Esophagus squamous epithelium (tissue), 5 donors: ENCODE measurements at places on chromosomes 1 and 21.

DNA sequence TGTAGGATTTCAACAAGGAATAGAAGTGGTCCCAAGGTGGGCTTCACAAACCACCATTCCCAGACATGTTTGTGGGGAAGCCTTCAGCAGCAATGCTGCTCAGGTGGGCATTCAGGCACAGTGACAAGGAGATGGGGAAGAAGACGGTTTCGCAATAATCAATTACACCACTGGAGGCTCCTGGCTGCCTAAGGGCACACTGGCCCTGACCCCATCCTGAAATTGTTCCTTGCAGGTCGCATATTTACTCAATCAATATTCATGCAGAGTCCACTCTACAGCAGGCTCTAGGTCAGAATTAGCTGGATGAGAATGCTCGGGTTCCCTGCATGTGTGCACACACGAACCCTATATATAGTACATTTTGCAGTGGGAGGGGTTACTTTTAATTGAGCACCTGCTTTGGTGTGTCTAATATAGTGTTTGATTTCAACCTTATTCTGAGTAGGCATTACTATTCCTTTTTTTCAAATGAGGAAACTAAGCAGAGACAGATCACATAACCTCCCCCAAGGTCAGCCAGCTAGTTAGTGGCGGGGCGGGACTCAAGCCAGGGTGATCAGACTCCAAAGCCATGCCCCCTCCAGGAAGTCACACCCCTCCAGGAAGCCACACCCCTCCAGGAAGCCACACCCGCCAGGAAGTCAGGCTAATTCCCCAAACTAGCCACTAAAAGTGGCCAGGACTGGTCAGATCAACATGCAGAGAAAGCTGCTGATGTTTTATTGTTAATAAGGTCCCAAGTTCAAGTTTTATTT lies 106.5 kb downstream of the HLCS start:
- no peak for DNase-seq

- no peak for DNase-seq
Observed at GRCh38 chr1:43799656-43800635, 92.6 kb downstream of the ST3GAL3 start.

- no peak for DNase-seq
Observed at GRCh38 chr1:14598498-14599182, at the start of gene KAZN. TSS of gene KAZN (plus strand) at chr1:14598685.

DNA sequence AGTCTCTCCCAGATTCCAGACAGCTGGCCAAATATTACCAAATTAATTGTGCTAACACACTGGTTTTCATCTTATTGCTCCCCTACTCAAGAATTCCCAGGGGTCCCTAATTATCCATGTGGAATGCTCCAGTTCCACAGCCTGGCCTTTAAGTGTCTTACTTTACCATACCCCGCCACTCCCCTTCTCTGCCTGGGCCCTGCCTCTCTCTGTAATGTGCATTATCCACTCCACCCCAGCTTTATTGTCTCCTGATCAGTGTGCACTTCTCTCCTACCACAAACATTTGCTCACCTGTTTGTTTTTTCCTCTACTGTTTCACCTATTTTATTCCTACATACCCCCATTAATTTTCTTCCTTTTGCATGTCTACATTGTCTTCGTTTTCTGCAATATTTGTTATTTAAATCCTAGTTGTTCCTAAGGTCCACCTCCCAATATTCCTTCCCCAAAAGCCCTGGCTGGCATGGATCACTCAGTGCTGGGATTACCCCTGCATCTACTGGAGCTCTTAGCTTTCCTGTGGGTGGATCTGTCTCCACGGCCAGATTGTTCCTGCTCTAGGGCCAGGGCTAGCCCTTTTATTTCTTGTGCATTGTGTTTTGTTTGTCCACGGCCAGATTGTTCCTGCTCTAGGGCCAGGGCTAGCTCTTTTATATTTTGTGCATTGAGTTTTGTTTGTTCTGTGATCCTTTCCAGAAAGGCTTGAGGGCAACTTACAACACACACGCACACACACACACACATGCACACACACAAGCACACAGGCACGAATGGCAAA lies 33.4 kb upstream of the ATP1B1 start:
- no peak for DNase-seq

- no peak for DNase-seq
Observed at GRCh38 chr1:227577500-227577899, 14.1 kb downstream of the ZNF678 start.

DNA sequence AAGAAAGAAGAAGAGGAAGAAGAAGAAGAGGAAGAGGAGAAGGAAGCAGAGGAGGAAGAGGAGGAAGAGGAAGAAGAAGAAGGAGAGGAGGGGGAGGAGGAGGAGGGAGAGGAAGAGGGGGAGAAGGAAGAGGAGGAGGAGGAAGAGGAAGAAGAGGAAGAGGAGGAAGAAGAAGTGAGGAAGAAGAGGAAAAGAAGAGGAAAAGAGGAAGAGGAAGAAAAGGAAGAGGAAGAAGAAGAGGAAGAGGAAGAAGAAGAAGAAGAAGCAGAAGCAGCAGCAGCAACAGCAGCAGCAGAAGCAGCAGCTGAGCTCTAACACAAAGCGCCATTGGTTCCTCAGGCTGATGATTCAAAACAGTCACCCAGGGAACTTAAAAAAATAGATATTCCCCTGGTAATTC lies 34.0 kb downstream of the DNAI4 start:
- DNase-seq = no peak

DNA sequence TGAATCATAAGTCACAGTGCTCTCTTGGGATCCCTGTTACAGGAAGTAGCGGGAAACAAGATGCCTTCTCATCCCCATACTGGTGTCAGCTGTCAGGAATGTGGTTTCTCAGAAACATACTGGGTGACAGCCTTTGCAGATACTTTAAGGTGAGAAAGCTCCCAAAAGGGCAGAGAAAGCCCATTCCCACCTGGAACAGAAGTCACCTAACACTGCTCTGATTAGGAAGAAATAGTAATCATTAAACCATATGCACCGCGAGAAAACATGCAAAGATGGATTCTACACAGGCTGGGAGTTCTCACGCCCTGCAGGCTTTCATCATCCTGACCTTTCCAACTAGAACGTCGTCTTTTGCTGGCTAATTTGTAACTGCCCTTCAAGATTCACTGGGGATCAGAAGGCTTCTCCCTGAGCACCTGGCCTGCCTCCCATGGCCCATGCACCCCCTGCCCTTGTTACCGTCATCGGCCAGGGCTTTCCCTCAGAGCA lies 46.2 kb upstream of the SLC44A3 start:
- DNase-seq = no peak

GRCh38 chr1:45769261-45769932 lies 18.9 kb upstream of the IPP start:
- DNase-seq = no peak

- DNase-seq = no peak
Observed at GRCh38 chr1:244751271-244751895, 84.1 kb upstream of the COX20 start.

DNA sequence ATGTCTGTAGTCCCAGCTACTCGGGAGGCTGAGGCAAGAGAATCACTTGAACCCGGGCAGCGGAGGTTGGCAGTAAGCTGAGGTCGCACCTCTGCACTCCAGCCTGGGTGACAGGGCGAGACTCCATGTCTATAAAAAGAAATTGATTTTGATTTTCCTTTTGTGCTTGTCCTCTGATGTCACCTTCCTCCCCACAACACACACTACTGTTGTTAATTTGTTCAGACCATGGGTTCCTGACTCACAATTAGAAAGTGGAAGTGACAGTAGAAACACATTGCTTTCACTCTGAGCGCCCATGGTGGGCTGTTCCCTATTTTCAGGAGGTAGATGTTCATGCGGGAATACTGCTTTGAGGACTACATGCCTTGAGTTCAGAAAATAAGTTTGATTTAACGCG lies 165.5 kb upstream of the KCNJ6 start:
- DNase-seq = no peak

DNA sequence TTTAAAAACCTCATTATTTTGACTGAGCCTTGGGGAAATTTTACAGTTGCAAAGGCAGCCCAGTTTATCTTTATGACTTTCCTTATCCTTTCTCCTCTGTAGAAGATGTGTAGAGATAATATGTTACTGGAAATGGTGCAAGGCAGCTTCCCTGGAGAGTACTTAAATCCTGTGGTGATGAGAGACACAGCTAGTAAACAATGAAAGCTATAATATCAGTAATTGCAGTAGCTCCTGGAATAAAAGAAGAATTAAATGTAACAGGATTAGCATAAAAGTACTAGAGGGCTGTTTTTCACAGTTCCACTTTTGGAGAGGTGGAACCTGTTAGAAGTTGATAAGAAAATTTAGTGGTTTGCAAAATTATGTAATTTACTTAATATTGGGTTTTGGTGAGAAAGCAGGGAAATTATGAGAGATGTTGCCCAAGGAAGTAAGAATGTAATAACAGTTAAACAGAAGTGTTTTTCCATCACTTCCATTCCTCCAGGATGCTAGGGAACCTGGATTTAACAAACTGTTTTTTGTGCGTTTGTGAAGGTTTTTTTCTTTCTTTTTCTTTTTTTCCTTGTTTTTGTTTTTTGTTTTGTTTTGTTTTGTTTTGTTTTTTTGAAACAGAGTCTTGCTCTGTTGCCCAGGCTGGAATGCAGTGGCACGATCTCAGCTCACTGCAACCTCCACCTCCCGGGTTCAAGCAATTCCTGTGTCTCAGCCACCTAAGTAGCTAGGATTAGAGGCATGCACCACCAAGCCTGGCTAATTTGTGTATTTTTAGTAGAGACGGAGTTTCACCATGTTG lies 15.7 kb upstream of the EDEM3 start:
- DNase-seq = no peak

GRCh38 chr1:85427331-85427730 lies 37.6 kb downstream of the DDAH1 start:
- DNase-seq = no peak

GRCh38 chr1:2786329-2787162 lies 14.9 kb downstream of the TTC34 start:
- DNase-seq = no peak

DNA sequence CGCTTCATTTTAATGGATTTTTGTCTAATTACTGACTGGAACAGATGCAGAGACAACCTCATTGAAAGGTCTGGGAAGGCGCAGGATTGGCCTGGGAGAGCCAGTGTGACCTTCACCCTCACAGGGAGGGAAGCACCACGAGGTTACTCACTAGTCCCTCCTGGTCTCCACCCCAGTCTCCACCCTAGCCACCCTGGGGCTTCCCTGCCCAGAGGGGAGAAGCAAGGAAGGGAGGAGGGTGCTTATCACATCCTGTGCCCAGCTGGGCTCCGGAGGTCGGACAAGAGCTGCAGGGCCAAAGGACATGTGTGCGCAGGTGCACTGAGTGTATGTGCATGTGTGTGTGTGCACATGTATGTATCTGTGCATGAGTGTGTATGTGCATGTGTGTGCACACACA lies 220.1 kb upstream of the VAMP3 start:
- DNase-seq = no peak

GRCh38 chr1:35588197-35588910 lies 15.2 kb downstream of the TFAP2E start:
- DNase-seq = no peak

DNA sequence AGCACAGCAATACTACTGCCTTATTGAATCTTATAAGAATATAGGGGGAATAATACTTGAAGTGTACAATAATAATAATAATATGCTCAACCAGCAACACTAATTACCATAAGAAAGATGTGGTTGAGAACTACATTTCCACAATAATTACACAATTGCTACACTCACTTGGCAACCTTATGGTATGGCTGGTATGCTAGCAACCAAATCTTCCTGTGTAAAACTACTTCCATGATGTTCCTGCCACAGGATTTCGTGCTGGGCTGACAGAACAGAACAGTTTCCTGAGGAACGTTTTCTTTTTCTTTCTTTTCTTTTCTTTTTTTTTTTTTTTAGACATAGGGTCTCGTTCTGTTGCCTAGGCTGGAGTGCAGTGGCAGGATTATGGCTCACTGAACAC lies 50.6 kb downstream of the KIF26B start:
- no peak for DNase-seq

GRCh38 chr1:247324204-247324787 lies 7.4 kb downstream of the ZNF496 start:
- DNase-seq = no peak

DNA sequence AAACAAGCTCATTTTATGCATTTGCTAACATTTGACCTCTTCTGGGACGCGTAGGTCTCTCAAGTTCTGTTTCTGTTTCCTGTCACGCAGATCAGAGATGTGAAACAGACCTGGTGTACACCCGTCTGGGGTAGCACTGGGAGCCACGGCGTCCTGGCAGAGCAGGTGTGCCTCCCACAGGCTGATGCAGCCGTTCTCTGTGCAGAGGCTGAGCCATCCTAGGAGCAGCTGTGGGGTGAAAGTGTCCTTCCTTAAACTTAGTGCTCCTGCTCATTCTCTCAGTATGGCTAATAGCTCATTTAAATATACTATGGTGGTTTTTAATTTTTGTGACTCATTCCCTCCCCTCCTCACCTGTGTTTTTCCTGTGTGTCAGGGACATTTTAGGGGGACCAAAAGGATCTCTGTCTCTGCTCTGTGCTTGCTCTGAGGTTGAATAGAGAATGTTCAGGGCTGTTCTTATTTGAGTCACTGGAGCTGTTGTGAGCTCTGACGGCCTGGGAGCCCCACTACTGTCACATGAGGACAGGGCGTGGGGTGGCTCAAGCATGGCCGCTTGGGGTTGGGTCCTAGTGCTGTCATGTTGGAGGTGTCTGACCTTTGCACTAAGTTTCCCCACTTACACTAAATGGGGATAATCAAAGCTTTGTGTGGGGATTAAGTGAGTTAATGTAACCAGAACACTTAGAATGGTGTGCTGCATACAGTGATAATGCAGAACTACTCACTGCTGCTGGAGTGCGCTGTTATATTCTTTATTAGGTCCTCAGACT lies 43.0 kb downstream of the GALNT2 start:
- DNase-seq = no peak

DNA sequence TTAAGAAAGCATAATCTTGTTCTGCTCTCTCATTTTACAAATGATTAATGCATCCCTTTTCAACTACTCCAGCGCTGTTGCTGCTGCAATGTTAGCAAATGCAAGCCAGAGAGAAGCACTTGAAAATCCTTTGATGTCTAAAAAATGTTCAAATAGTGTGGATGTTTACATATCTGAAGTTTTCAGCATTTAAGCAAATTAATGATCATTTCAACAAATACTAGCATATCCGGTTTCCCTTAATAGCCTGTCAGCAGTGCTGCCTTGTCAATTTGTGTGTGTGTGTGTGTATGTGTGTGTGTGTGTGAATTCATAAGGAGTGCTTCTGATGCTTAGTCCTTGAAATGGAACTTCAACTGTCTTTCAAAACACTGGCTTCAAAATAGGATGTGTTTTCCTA lies 48.1 kb upstream of the WNT2B start:
- DNase-seq = no peak

- DNase-seq = no peak
Observed at GRCh38 chr1:111197598-111198284, 2.7 kb downstream of the DENND2D start.

DNA sequence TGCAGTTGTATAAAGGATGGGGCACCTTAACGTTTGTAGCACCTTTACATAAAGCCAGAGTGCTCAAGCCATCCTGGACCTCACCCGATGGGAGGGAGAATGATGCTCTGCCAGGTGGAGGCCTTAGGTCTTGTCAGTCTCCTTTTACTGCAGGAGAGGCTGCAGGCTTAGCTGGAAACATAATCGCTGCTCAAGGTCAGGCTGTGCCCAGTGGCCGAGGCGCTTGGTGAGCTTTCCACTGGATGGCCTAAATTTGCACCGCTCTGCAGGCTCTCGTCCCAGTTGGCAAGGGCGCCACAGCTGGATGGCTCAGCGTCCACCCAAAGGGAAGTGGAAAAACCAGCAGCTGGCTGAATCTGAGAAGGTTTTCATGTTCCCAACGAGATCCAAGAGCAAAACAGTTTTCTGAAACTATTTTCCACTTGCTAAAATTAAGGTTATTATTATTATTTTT lies 438.9 kb downstream of the CAMTA1 start:
- no peak for DNase-seq
